Nasal cavity respiratory epithelium epithelial cell of viscerocranial mucosa (primary cell): ENCODE measurements at places on chromosomes 6 and 20. TPM values are rescaled to one million over a fixed set of nuclear protein-coding genes. Genes with fewer than 3 reads are reported as not detected.

Gene TRIM27
- 45.3 and 46.1 TPM in 2 replicates for total RNA-seq

Gene PDCD2
- 48.4 and 91.6 TPM in 2 replicates for total RNA-seq

Gene ADAT2
- 5.5 and 8.5 TPM in 2 replicates for total RNA-seq

Gene SLC17A9
- total RNA-seq: 0.28 TPM in 1 of 2 replicates, not detected in the other

Gene RAET1L
- total RNA-seq: 5.1 and 9.3 TPM in 2 replicates

Gene SAMHD1
- total RNA-seq: 3.1 and 9.1 TPM in 2 replicates

Gene NKAPL
- total RNA-seq: 1.9 and 3.1 TPM in 2 replicates

Gene VIP
- under 0.01 and 0.14 TPM in 2 replicates for total RNA-seq

Gene SCRT2
- total RNA-seq: not detected in 2 replicates

Gene MTCH1
- 119 and 145 TPM in 2 replicates for total RNA-seq

Gene CGAS
- 5.6 and 11.3 TPM in 2 replicates for total RNA-seq

Gene BMP2
- 12.0 and 14.4 TPM in 2 replicates for total RNA-seq

Gene KCNQ2
- under 0.01 TPM in 1 of 2 replicates, not detected in the other for total RNA-seq

Gene GHRH
- total RNA-seq: not detected in 2 replicates

Gene SERINC1
- total RNA-seq: 189 and 211 TPM in 2 replicates

Gene TMEM170B
- total RNA-seq: 0.34 and 0.43 TPM in 2 replicates
